ENCODE measurements at places on chromosomes 6 and 20.

DNA sequence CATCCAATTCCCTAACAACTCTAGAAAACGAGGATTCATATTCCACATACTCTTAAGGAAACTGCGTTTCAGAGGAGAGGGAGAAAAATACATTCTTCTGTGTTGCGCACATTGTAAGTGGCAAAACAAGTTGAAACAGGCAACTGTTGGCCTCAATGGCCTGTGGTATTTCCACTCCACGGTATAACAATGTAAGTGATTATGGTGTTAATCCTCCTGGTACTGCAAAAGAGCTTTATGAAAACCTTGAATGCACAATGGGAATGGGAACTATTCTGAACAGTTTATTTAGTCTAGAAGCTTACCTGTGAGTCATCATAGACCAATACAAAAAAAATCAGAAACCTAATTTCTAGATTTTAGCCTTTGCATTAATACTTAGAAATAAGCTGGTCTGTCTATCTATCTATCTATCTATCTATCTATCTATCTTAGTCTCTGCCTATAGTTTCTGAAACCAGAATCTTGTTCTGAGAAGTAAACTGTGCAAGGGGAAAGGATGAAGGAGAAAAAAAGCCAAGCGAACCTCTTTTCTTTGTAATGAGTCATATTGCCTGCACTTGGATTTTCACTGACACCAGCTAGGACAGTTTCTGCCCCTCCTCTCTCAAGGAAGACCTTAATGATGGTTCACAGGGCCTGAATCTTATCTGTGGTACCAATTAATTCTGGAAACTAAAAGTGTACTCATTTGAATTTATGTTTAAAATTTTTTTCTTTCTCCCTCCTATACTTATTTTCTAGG is 101.5 kb downstream of the RNF144B start:
- no peak for DNase-seq

DNA sequence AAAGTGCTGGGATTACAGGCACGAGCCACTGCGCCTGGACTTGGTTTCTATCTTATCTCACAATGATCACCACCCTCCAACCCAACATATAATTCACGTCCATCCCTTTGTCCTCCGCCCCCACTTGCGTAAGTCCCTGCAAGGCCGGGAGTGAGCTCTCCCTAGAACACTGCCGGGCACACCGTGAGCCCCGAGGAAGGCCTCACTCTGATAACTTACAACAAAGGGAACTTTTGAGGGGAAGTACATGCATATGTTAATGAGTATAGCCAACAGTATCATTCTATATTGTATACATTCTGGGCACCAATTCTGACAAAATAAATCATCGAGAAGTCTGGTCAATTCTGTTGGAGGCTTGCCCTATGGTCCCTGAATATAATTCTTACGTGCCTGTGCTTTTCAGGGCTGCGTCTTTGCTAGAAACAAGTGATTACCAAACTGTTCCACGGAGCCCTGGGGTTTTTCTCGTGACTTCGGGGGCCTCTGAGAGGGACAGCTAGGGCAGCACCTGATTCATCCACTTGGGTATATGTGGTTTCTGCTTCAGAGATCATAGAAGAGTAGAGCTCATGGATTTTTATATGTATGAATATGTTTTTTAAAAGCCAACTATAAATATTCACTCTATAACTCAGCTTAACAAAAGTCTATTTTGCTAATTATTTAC is 469.8 kb upstream of the AGPAT4 start:
- no peak for DNase-seq

GRCh38 chr20:21006611-21007010 is 99.5 kb downstream of the LINC00237 start:
- DNase-seq = no peak

GRCh38 chr6:85126485-85127167 is 323.3 kb upstream of the NT5E start:
- DNase-seq = no peak

- DNase-seq = no peak
Measured at GRCh38 chr20:58816051-58816450, 34.7 kb downstream of the GNAS-AS1 start.

DNA sequence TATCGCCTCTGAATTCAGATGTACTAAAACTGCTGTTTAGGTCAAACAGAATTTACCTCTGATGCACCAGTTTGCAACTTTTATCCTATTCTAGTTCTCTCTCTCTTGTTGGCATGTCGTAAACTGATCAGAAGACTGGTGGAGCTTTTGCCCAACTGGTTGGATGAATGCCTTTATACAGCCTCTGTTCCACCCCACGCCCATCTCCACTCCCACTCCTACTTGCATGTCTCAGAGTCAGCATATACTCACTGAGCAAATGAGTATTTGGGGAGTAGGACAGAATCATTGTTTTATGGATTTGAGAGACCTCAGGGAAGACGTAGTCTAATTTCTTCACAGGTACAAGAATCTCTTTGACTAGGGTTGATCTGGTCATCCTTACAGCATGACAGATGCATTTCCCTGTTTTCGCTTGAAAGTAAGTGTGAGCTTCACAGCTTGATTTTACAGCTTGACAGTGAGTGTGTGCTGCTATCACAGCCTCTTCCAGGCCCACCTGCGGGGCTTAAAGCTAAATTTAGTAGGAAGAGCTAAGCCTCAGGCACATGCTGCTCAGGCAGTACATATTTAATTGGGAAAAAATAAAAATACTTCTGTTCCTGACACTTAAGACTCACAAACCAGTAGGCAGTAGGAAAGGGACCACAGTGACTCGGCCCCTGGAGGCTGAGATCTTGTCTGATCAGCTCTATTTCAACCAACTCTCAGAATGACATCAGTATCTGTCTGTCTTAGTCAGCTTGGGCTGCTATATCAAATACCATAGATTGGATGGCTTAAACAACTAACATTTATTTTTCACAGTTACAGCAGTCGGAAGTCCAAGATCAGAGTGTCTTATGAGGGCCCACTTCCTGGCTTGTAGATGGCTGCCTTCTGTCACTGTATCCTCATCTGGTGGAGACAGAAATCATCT is 30.4 kb downstream of the TRMT6 start:
- DNase-seq = no peak

GRCh38 chr6:158290659-158291058 is 21.6 kb upstream of the TULP4 start:
- peak; percentile 43 for DNase-seq

All from stimulated activated CD4-positive, alpha-beta T cell treated with anti-CD3 and anti-CD28 coated beads, Interleukin-4, amount 100 ng/mL, for 48 hours (primary cell).